H54 (cell line): ENCODE measurements at places on chromosomes 12 and 14.

- DNase-seq = no peak
Observed at GRCh38 chr12:66189889-66190288, 875 bp downstream of the IRAK3 start.

- DNase-seq = no peak
Observed at GRCh38 chr14:55077170-55078151, 26.0 kb downstream of the MAPK1IP1L start.

GRCh38 chr12:49092816-49093406 is 1.7 kb downstream of the DHH start:
- DNase-seq = no peak

- DNase-seq = no peak
Observed at GRCh38 chr14:52318062-52318461, 4.0 kb downstream of the PTGER2 start.

DNA sequence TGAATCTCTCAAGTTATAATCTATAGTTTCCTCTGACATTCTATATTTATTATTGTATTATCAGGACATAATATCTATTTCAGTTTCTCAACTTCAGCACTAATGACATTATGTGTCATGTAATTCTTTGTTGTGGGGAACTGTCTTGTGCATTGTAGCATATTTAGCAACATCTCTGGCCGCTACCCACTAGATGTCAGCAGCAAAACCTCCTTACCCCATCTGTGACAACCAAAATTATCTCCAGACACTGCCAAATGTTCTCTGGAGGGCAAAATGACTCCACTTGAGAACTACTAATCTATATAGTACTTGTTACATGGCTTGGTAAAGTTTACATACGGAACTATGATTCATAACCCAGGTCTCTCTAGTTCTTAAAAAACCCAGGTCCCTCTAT is 110.2 kb downstream of the RASSF9 start:
- no peak for DNase-seq

DNA sequence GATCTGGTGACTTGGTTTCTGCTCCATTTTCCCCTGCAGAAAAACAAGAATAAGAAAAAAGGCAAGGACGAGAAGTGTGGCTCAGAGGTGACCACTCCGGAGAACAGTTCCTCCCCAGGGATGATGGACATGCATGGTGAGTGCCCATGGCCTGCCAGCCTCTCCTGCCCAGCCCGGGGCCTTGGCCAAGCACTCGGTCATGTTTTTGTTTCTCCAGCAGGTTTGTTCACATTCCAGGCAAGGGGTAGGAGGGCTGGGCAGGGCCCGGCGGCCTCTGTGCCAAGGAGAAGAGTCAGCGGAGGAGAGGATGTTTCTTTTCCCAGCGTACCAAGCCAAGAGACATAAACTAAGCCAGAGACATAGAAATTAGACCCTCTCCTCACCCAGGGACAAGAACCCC is 13.6 kb downstream of the BCL7A start:
- no peak for DNase-seq

GRCh38 chr14:69876848-69877306 is 2.3 kb upstream of the SMOC1 start:
- no peak for DNase-seq

DNA sequence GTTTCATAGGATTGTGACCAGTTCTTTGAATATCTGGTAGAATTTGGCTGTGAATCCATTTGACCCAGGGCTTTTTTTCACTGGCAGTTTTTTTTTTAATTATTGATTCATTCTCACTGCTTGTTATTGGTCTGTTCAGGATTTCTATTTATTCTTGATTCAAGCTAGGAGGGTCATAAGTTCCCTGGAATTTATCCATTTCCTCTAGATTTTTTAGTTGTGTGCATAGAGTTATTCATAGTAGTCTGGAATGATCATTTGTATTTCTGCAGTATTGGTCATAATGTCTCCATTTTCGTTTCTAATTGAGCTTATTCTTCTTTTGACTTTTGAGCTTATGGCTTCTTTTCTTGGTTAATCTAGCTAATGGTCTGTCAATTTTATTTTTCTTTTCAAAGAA is 291.6 kb downstream of the AKAP6 start:
- no peak for DNase-seq

GRCh38 chr14:73311708-73312030 is 74.4 kb downstream of the PAPLN start:
- no peak for DNase-seq

DNA sequence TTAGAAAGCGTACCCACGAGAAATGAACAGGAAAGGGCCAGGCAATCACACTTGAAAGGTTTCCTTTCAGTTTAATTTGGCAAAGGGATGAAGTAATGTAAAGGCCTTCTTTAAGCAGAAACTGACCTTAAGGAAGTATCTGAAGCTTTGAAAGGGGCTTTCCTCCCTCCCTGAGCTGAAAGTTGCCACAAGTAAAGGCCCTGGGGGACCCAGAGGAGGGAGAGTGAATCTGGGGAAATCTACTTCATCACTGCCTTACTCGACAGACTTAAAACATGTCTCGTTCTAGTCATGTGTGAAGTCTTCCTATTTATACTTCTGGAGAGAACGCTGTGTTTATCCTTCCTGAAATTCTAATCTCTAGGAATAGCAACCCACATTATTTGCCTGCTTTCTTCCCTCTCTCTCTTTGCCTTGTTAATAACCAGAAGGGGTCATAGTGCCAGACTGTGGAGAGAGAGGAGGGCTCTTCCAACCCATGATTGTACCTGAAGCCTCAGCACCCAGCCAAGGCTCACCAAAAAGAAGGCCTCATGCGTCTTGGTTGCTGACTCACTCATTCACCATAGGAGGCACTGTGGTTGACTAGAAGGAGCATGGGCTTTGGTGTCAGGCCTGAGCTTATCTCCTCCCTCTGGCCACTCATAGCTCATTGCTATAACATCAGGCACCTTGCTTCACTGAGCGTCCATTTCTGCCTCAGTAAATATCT is 10.2 kb upstream of the GPX2 start:
- DNase-seq = no peak

- DNase-seq = no peak
Observed at GRCh38 chr14:103258211-103258610, 75.8 kb upstream of the EIF5 start.

- DNase-seq = no peak
Observed at GRCh38 chr14:30751646-30752416, 122.5 kb upstream of the COCH start.

- no peak for DNase-seq
Observed at GRCh38 chr12:87796961-87797516, 232.2 kb downstream of the C12orf50 start.

DNA sequence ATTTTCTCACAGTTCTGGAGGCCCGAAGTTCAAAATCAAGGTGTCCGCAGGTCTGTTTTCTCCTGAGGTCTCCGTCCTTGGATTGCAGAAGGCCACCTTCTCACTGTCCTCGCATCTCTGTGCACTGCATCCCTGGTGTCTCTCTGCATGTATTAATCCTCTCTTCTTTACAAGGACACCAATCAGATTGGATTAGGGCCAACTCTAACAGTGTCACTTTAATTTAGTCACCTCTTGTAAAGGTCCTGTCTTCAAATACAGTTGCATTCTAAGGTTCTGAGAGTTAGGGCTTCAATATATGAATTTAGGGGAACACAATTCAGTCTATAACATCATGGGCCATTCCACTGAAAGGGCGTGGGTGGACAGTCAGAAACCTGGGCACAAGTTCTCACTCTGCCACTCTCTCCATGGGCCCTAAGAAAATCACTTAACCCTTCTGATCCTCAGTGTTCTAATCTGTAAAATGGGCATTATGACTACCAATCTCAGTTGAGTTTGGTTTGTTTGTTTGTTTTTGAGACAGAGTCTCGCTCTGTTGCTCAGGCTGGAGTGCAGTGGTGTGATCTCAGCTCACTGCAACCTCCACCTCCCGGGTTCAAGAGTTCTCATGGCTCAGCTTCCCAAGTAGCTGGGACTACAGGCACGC is 41.6 kb upstream of the FGD4 start:
- no peak for DNase-seq

- no peak for DNase-seq
Observed at GRCh38 chr14:60232185-60232584, 16.8 kb upstream of the PPM1A start.

DNA sequence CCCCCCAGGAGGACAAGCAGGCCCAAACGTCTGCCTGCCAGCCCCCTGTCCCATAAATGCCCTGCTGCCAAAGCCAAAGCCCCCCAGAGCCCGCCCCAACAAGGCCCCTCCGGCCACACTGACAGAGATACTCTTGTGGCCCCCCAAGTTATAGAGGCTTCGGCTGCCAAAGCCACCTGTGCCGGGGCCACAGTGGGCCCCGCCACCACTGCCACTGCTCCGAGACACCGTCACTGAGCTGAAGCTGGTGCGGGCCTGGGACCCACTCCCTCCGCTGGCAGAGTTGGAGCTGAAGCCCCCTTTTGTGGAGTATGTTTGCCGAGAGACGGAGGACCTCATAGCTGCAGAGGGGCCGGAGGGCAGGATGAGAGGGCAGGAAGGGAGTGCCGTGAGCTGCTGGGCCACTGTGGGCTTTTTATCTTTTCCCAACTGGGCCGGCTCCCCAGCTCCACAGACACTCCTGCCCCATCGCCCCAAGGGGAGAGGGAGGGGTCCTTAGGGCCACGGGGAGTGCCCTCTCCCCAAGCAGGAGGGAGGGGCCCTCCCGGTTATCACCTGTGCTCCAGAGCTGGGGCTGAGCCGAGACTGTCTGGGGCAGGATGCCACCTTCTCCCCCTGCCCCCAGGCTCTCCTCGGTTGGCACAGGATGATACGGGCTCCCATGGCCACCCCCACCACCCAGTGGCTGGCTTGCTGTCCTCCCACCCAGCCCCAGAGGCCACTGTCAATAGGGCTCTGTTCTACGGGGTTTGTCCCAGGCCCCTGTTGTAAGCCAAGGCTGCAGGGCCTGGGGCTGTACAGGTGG is at the start of gene KRT79:
Gene KRT79, minus strand, starts transcription at position 390 of the 805 bp plus-strand sequence. Its CDS starts 51 bp downstream, at position 339.
- DNase-seq = no peak

GRCh38 chr12:33759279-33759678 is 263.0 kb upstream of the ALG10 start:
- no peak for DNase-seq

GRCh38 chr12:24360057-24360456 is 410.6 kb upstream of the SOX5 start:
- DNase-seq = no peak

GRCh38 chr12:91492648-91493047 is 310.0 kb upstream of the DCN start:
- no peak for DNase-seq

- no peak for DNase-seq
Observed at GRCh38 chr12:20314328-20314727, 54.0 kb upstream of the PDE3A start.

GRCh38 chr14:105525861-105526775 is at the start of gene TMEM121:
Gene TMEM121 (plus strand): TSS chr14:105526583. CDS start chr14:105528835, 2,252 bp downstream.
- DNase-seq = no peak

DNA sequence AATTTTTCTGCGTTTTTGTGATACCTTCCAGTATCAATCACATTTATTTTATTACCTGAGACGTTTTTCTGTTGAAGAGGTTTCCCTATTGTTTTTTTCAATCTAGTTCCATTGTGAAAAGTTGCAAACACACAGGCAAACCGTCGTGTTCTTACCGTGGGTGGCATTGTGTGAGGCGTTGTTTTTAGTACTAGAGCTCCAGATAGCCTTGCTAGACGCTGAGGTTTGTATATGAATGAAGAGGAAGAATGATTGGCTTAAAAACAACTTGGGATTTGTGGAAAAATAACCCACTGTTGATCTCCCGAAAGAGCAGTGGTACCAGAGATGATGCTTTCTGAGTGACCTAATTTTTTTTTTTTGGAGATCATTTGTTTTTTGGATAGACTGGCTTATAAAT is 1.0 kb downstream of the SOCS4 start:
- no peak for DNase-seq

- no peak for DNase-seq
Observed at GRCh38 chr12:116556356-116556952, 2.7 kb upstream of the MAP1LC3B2 start.

GRCh38 chr14:95261616-95262510 is 57.8 kb downstream of the CLMN start:
- DNase-seq = no peak

- DNase-seq = no peak
Observed at GRCh38 chr14:100065942-100066574, 836 bp downstream of the EVL start.
